ENCODE measurements at places on chromosomes 5 and 9.

GRCh38 chr5:60223342-60223741 is 329.8 kb upstream of the PDE4D start:
- DNase-seq = no peak

DNA sequence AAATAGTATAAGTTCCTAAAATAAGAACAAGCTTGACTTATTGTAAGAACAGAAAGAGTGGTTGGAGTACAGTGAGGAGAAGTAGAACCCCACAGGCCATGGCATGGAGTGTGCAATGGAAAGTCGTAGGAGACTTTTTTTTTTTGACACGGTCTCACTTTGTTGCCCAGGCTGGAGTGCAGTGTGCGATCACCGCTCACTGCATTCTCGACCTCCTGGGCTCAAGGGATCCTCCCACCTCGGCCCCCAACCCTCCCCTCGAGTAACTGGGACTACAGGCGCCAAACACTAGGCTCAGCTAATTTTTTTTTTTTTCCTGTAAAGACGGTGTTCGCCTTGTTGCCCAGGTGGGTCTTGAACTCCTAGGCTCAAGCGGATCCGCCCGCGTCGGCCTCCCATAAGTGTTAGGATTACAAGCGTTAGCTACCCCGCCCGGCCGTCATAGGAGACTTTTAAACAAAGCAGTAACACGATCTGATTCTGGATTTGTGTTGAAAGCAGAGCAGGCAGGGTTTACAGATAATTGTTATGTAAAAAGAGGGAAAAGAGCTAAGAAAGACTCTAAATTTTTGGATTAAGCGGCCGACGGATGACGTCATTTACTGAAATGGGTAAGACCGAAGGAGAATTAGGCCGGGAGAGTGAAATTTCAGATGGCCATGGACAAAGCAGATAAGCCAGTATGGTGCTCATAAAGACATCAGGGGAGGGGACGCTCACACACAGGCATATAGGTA is 752 bp downstream of the TSTD2 start:
- DNase-seq = peak; percentile 76

GRCh38 chr5:28743025-28743715 is 1704.8 kb upstream of the CDH9 start:
- no peak for DNase-seq

DNA sequence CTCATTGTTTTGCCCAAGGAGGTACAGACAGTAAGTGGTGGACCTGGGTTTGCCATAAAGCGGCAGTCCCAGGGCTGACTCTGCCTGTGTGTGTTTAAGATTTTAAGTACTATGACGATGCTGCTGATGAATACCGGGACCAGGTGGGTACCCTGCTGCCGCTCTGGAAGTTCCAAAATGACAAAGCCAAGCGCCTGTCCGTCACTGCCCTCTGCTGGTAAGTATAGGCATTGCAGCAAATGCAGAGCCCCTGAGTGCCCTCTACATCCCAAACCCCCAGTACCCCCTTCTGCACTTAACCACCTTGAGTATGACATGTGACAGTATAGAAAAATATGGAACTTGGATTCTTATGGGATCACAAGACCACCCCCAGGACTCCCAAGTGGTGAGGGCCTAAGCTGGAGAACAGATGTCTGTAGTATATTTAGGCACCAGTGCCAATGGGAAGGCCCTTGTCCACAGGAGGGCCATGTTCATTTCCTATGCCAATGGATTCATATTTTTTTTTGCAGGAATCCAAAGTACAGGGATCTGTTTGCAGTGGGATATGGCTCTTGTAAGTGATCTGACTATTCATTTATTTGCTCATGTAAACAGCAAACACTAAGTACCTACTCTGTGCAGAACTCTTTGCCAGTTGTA is 22.0 kb downstream of the ENHO start:
- no peak for DNase-seq

DNA sequence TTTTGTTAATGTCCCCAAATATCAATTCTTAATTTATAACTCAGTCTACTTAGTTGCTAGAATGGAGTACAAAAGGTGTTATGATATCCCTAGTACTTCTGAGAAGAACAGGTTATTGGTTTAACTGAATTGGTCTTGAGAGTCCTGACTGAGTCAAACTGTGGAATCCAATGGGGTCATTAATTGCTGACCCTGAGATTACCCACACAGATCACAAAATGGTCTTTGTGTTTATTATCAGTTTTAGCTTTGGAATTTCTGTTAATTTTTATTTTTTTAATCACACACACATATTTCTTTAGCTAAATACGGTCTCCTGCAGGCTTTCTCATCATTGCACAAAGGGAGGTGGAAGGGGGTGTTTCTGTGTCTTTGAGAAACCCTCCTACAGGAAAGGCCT is 301.6 kb downstream of the EBF1 start:
- DNase-seq = no peak

DNA sequence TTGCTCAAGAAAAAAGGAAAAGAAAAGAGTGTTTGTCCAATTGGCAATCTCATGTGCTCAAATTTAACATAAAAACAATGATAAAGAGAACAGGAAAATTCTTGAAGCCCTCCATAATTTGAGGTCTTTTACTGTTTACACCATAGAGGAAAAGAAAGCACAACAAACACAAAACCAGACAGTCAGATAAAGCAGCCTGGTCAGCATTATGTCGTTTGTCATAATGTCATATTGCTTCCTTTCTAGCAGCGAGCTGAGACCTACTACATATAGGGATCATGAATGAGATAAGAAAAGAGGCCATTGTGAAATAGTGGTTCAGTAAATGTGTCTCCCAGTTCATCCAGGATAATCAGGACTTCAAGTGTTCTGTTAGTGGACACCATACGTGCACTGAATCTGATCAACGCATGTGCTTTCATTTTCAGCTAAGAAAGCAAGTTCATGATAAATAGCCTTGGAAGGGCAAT is 64.7 kb upstream of the SELENOP start:
- no peak for DNase-seq

GRCh38 chr9:83471241-83471640 is 67.0 kb downstream of the FRMD3 start:
- no peak for DNase-seq

DNA sequence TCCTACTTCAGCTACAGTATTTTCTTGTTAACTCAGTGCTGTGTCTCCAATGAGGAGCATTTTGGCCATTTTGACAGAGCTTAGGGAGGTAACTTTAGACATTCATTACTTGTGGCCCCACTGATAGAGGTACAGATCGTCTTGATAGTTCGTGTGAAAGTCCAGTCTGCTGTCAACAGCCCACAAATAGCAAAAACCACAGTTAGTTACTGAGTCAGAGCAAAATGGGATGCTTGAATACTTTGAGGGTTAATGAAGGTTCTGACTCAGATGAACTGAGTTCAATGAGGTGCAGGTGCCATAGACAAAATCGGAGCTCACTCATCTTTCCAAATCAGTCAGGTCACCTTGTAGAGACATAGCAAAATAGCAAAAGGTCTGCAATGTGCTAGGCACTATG is 163.1 kb upstream of the TLE4 start:
- no peak for DNase-seq

DNA sequence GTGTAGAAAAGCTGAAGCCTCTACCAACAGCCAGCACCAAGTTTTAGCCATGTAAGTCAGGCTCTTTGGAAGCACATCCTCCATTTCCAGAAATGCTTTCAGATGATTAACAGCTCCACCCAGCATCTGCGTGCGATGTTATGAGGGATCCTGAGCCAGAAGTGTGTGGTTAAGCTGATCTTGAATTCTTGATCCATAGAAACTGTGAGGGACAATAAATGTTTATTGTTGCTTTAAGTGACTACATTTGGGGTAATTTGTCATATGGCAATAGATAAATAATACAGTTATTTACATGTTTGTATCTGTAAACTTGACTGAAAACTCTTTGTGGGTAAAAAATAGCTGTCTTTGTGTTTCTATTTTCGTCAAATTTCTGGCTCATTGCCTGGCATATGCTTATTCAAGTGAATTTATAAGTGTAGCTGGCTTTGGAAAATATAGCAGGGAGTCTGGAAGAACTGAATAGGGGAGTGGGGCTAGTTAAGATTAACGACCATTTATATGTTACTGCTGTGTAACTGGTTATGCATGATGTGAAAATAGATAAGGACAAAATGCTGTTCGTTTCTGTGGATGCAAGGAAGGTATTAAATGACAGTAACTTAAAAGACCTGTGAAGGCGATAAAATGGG is 234.1 kb downstream of the LRRC70 start:
- DNase-seq = no peak

DNA sequence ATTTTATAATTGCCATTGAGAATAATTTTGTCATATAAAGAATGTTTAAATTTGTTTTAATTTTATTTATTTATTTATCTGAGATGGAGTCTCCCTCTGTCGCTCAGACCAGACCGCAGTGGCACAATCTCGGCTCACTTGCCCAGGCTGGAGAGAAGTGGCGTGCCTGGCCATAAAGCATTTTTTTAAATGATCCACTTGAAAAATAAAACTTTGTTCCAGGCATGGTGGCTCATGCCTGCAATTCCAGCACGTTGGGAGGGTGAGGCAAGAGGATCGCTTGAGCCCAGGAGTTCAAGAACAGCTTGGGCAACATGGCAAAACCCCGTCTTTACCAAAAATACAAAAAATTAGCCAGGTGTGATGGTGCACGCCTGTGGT is 2.1 kb upstream of the SIT1 start:
- DNase-seq = no peak

GRCh38 chr9:76687861-76688391 is 76.3 kb upstream of the PCA3 start:
- peak; percentile 19 for DNase-seq

DNA sequence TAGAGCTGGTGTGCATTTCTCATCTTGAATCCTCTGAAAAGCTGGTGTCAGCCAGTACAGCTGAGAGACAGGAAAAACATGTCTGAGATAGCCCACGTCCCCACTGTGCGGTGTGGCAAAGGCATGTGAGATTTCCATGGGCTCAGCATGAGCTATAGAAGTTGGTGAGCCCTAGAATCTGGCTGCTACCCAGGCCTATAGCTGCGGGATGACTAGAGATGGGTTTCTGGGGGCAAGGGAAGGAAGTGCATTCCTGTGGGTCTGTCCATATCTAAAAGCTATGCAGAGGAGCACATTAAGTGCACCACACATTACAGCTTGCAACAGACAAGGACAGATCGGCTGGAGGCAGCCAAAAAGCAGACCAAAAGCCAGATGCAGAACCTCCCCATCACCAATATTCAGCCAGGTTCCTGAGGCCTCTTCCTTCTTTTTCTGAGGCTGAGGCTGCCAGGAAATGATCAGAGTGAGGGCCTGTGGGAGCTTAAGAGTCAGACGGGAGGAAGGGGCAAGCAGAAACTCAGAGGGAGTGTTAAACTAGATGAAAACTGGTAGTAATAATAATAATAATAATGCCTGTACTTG is 55.8 kb upstream of the RANBP3L start:
- peak; percentile 59 for DNase-seq

DNA sequence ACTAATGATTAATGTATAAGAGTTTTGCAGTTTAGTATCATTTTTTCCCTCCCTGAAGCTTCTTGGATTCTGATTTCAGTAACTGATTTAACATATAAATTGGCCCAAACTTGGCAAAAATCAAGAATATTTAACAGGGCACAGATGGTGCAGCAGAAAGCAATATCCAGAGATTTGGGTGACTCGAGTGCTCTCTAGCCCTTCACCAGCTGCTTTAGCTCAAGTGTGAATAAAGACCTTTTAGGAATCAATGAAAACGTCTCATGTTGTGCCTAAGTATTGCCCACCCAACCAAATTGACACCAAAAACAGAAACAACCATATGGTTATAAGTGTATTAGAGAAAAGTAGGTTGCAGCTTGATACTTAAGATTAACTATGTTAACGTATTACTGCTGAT is 933.4 kb upstream of the PTPRD start:
- no peak for DNase-seq

DNA sequence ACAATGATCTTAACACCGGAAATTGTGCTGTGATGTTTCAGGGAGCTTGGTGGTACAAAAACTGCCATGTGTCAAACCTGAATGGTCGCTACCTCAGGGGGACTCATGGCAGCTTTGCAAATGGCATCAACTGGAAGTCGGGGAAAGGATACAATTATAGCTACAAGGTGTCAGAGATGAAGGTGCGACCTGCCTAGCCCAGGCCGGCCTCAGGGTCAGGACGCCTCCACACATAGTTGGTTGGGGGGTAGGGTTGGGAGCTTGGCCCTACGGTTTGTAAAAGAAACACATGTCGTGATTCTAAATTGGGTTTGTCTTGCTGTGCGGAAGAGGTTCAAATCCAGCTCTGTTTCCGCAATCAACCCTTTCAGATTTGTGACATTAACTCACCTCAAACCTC is 6.6 kb downstream of the FCN2 start:
- no peak for DNase-seq

GRCh38 chr5:16578474-16578883 is 38.3 kb downstream of the RETREG1 start:
- DNase-seq = no peak

DNA sequence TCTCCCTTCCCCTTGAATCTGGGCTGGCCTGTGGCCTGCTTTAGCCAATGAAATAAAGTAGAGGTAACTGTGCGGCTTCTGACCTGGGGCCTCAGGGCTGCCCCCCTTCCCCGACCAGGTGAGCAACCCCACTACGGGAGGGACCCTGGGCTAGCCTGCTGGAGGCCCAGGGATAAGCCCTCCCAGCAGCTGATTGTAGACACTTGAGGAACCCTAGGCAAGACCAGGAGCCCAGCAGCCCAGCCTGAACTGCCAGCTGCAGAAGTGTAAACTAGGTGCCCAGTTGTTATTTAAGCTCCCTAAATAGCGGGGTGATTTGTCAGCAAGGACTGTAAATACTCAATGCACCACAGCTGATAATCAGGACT is 41.3 kb downstream of the RAPGEF1 start:
- DNase-seq = no peak

DNA sequence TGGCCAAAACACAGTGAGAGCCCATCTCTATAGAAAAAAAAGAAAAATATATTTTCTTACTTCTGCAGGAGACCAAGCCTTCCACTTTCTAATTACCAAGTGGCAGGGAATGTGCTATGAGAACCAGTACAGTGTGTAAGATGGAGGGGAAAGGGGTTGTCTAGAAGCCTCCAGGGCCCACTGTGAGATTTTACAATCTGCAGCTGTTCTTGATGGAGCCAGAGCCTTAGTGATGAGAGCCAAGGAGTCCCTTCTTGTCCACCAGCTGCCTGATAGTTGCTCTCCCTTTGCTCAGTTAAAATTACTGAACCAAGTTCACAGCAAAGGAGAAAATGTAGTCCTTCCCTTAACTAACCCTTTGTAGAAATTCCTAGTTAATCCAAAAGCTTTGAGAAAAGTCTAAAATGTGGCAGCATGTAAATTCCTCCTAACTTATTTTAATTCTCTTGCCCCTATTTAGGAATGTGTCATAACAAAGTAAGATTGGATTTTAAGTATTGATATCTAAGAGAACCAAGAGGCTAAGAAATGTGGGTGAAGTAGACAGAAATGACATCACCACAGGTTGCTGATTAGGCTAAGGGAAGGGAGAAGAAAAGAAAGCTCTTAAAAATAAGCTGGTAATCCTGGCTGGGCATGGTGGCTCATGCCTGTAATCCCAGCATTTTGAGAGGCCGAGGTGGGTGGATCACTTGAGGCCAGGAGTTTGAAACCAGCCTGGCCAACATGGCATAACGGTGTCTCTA is 19.3 kb downstream of the SRP19 start:
- no peak for DNase-seq
